ENCODE measurements at places on chromosomes 2 and 18. TPM values are rescaled to one million over a fixed set of nuclear protein-coding genes. Genes with fewer than 3 reads are reported as not detected.

DNA sequence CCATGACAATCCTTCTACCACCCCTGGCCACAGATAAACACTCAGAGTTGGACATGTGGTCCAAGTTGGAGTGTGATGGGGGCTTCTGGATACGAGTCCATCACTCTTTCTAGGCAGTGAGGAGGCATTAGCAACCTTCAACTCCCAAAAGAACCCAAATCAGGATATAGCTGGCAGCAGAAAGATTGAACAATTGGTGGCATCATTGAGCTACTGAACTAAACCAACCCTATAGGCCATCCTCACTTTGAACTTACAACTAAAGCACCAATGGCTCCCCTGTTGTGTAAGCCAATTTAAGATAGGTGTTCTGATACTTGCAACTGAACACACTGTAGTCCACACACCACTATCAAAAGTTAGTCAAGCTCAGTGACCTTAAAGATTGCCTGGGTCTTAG lies 24.0 kb upstream of the MARCO start:
- no peak for DNase-seq

GRCh38 chr18:72871091-72871490 lies 3.3 kb upstream of the NETO1 start:
- DNase-seq: no peak

DNA sequence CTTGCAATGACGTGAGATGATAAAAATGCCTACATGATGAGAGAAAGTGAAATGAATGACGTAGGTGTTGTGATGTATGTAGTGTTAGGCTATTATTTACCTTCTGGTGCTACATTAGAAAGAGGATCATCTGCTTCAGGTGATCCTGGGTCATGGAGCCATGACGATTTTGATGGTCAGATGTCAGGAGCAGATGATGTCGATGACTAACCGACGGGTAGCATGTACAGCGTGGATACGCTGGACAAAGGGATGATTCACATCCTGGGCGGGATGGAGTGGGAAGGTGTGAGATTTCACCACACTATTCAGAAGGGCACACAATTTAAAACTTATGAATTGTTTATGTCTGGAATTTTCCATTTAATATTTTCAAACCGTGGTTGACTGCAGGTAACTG lies 43.5 kb upstream of the ACVR1C start:
- no peak for DNase-seq

DNA sequence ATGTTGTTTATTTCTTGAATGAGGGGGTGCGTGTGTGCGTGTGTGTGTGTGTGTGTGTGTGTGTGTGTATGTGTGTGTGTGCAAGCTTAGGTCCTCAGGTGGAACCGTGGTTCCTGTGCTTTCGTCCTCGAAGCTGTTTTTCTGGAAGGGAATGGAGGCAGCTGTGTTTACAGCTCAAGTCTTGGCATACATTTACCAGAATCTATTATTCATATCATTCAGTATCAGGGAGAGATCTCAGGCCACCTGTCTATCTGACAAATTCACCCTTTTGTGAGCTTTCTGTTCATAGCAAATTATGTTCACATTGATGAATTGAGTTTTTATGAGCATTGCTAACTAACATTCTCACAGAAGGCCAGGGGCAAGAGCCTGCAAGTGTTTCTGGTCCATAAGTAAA lies 550.4 kb downstream of the ARHGAP15 start:
- DNase-seq: no peak

GRCh38 chr2:14804902-14805301 lies 172.4 kb downstream of the LRATD1 start:
- DNase-seq: no peak

Gene EDAR
- total RNA-seq: not detected

Gene TSPYL6
- not detected for total RNA-seq

Gene SPR
- 55.8 TPM for total RNA-seq

Gene CCNT2
- total RNA-seq: 20.9 TPM
